ENCODE measurements at places on chromosomes 1 and 21. TPM values are rescaled to one million over a fixed set of nuclear protein-coding genes. Genes with fewer than 3 reads are reported as not detected.

The DNASE2B gene
- total RNA-seq, result 7.2 TPM

DNA sequence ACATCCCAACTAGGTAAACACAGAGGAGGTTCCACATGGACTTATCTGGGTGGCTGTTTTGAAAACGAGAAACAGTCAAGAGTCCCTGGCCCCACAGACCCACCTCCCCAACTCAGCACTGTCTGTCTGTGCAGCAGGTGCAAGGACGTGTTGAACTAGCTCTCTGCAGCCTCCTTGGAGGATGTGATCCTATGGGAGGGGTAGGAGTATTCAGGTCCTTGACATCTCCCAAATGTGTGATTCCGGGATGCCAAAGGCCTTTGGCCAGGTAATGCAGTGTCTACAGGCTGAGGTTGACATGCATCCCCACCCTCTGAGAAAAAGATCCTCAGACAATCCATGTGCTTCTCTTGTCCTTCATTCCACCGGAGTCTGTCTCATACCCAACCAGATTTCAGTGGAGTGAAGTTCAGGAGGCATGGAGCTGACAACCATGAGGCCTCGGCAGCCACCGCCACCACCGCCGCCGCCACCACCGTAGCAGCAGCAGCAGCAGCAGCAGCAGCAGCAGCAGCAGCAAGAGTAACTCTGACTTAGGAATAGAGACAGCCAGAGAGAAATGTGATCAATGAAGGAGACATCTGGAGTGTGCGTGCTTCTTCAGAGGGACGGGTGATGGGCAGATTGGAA lies 151.6 kb upstream of the CAMK1G start:
- peak overlapping the region; percentile 74 for H3K4me3 ChIP-seq

- H3K27ac ChIP-seq, result no peak within 1 kb of the TSS
- H3K4me3 ChIP-seq, result no peak within 1 kb of the TSS
- no peaks in the 10 kb centered on the region for H3K36me3 ChIP-seq
- no peaks in the 10 kb centered on the region for H3K4me1 ChIP-seq
- DNase-seq, result no peak
These were observed at the start of gene NHLH1 for GRCh38 chr1:160366731-160367515. Gene NHLH1 (plus strand): TSS chr1:160367071. CDS start chr1:160370732, 3,661 bp downstream.

The LCE1B gene
- total RNA-seq, result not detected

GRCh38 chr1:235931171-235931738 lies 64.5 kb upstream of the LYST start:
- H3K36me3 ChIP-seq, result no peaks in the 10 kb centered on the region
- no peak overlapping the region for H3K27ac ChIP-seq
- H3K4me1 ChIP-seq, result no peaks in the 10 kb centered on the region
- H3K27me3 ChIP-seq, result no peaks in the 10 kb centered on the region
- DNase-seq, result no peak
- H3K4me3 ChIP-seq, result no peak overlapping the region

DNA sequence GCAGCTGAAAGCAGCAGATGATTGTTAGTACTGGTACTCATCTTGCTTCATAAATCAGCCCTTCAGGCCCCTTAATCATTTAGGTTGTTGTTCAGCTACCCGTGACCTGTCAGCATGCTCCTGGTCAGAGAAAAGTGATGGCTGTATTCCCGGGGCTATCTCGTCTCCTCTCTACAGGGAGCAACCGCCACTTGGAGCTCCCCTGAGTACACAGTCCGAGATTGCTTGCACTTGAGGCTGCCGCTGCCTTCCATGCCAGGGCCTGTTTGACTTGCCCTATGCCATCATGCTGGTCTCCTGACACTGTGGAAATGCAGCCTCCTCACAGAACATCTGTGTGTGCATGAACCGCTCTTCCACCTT lies 97.5 kb downstream of the SPATA46 start:
- no peak overlapping the region for H3K27ac ChIP-seq
- no peak for DNase-seq
- H3K4me1 ChIP-seq, result no peaks in the 10 kb centered on the region

- no peaks in the 10 kb centered on the region for H3K36me3 ChIP-seq
- no peak overlapping the region for H3K27ac ChIP-seq
- no peaks in the 10 kb centered on the region for H3K27me3 ChIP-seq
- no peak overlapping the region for H3K4me3 ChIP-seq
- H3K4me1 ChIP-seq, result peaks cover 6% of the 10 kb centered on the region
- DNase-seq, result no peak
These were observed 307.0 kb upstream of the USP25 start for GRCh38 chr21:15422783-15423182.

GRCh38 chr21:37419228-37419906 lies 52.8 kb downstream of the DYRK1A start:
- no peaks in the 10 kb centered on the region for H3K4me1 ChIP-seq
- no peaks in the 10 kb centered on the region for H3K27me3 ChIP-seq
- no peak overlapping the region for H3K4me3 ChIP-seq
- no peak for DNase-seq
- H3K27ac ChIP-seq, result no peak overlapping the region
- no peaks in the 10 kb centered on the region for H3K36me3 ChIP-seq

- H3K4me3 ChIP-seq, result no peak overlapping the region
- H3K4me1 ChIP-seq, result peaks cover 15% of the 10 kb centered on the region
These were observed 34.5 kb downstream of the NUAK2 start for GRCh38 chr1:205287076-205287475.

DNA sequence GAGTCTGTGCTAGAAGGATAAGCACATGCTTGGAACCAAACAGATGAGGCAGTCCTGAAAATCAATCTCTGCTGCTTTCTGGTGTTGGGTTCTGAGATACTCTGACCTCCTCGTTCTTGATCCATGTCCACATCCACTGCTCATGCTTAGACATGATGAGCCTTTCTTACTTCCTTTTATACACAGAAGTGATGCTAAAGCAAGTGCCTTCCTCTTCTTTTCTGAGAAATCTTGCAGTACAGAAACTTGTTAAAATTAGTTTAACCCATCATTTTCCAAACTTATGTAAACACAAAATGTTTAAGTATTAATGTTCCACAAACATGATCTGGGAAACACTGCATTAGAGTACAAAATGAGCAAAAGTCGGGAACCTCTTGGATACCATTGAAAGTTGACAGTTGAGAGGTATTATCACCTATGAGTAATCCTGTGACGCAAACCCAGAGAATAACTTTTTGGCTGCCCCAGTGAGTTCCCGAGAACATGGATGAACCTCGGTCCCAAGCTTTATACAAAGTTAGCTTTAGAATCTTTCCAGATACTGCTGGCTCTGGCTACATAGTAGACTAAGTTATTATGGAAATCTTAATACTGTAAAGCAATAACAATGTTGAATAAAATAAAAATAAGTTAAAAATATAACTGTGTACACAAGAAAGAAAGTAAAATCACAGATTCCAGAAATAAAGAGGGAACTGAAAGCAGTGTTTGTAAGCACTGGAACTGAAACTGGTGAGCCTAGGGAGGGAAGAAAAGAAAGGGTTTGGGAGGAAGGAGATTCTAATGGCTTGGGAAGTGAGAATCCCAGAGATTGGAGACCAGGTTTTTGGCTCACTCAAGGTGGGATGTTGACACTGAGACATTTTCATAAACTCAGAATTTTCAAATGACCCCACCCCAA lies 429.3 kb upstream of the RUNX1 start:
- DNase-seq, result no peak
- no peaks in the 10 kb centered on the region for H3K36me3 ChIP-seq
- no peaks in the 10 kb centered on the region for H3K4me1 ChIP-seq
- H3K4me3 ChIP-seq, result no peak overlapping the region

GRCh38 chr1:220250681-220251080 lies 21.6 kb downstream of the RAB3GAP2 start:
- H3K4me3 ChIP-seq, result no peak overlapping the region
- H3K4me1 ChIP-seq, result no peaks in the 10 kb centered on the region
- H3K27me3 ChIP-seq, result no peaks in the 10 kb centered on the region
- H3K27ac ChIP-seq, result no peak overlapping the region
- no peaks in the 10 kb centered on the region for H3K36me3 ChIP-seq

The NSL1 gene
- 28.5 TPM for total RNA-seq

- DNase-seq, result no peak
- no peak overlapping the region for H3K4me3 ChIP-seq
- no peaks in the 10 kb centered on the region for H3K36me3 ChIP-seq
- no peak overlapping the region for H3K27ac ChIP-seq
- no peaks in the 10 kb centered on the region for H3K27me3 ChIP-seq
These were observed 24.2 kb upstream of the DYNLT5 start for GRCh38 chr1:66728021-66728420.

DNA sequence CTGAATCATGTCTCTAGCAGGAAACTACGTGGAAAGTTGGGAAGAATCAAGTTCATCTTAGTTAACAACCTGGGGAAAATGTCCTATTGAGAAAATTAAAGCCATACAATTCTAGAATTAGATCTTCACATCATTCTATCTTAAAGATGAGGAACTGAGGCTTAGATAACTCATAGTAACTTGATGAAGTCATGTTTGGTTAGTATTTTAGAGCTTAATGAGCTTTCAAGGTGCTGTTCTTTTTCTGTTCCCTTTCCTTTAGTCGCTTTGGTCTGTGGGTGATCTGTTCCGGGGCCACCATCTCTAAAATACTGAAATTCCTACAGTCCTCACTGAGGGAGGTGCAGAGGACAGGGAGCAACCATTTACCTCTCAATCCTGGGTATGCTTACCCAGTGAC lies 4.3 kb upstream of the GLUL start:
- H3K27me3 ChIP-seq, result no peaks in the 10 kb centered on the region
- no peak overlapping the region for H3K27ac ChIP-seq
- no peaks in the 10 kb centered on the region for H3K36me3 ChIP-seq
- no peak overlapping the region for H3K4me3 ChIP-seq

GRCh38 chr1:62401034-62401760 lies 35.7 kb upstream of the USP1 start:
- no peaks in the 10 kb centered on the region for H3K4me1 ChIP-seq
- H3K4me3 ChIP-seq, result no peak overlapping the region
- no peaks in the 10 kb centered on the region for H3K27me3 ChIP-seq
- H3K36me3 ChIP-seq, result no peaks in the 10 kb centered on the region

DNA sequence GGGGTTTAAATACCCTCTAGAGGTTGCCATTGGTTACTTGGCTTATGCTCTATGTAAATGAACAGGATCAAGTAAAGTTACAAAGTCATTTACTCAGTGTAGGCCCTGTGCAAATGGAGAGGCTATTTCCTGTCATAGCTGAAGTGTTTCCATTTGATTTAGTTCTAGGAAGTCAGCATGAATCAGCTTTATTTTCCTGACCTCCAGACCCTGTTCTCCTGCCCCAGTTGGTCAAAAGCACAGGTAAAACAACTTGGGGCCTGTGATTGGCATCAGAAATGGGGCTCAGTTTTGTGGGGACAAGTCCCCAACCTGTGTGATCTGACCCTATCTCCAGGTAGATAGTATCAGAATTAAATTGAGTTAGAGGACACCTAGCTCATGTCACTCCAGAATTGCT lies 239.9 kb downstream of the HHAT start:
- H3K27me3 ChIP-seq, result no peaks in the 10 kb centered on the region
- no peaks in the 10 kb centered on the region for H3K4me1 ChIP-seq
- no peak for DNase-seq
- no peak overlapping the region for H3K27ac ChIP-seq
